Retina (tissue), 1 donor: ENCODE measurements at places on chromosomes 1 and 21.

GRCh38 chr1:22831729-22832413, 121.2 kb downstream of the EPHB2 start:
- DNase-seq: no peak

- no peak for DNase-seq
Observed at GRCh38 chr1:14516974-14517840, 81.3 kb upstream of the KAZN start.

- no peak for DNase-seq
Observed at GRCh38 chr1:27940297-27940696, 5.5 kb downstream of the SMPDL3B start.

DNA sequence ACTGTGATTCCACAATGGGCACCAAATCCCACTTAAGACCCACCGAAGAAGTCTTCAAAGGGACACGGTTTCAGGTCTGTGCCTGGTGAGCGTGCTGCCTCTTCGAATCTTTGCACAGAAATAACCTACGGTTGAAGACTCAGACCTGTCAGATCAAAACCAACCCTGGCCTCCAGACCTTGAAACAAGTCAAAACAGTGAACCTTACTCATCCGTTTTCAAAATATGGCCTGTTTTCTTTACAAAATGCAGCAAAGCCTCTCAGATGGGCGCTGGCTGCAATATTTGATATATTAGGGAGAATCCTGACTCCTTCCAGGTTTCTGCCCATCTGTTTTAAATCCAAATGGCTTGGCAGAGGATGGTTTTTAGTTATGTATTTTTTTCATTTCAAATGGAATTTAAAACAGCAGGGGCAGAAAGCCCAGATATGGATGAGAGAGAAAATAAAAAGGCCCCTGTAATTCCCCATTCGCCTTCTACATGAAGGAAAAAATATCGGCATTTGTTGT, 14.0 kb downstream of the JUN start:
- DNase-seq: no peak

GRCh38 chr1:108000184-108000583, 35.2 kb upstream of the VAV3 start:
- no peak for DNase-seq

DNA sequence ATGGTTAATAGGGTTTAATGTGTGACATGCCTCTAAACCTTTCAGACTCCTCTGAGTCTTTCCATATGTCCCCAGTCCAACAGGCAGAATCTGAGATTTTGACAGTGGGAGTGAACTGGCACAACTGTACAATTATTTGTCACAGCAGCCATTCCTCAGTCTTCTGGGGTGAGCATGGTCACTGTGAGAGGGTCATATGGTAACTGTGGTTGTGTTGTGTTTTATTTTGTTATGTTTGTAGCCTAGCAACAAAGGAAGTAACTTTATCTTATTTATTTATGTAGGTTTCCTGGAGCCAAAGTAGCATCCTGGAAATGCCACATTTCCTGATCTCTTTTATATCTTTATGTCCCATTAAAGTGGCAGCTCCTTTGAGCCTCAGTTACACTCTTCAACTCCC, 1067.9 kb downstream of the TTLL7 start:
- DNase-seq: no peak

DNA sequence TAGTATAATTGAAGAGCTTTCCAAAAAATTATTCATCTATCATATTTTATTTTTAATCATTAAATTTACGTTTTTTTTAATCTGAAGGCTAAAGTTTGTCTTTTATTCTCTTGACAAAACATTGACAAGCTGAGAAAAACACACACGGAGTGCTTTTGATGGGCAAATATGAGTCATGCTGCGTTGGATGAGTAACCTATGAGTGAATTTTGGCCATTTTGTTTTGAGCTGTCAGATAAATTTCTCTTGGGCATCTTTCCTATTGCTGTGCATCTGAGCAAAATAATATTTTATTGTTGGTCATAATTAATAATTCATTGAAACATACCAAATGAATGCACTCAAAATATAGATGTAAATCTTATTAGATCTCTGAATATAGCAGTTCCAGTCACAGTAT, 1144.1 kb upstream of the ADGRL2 start:
- peak; percentile 48 for DNase-seq

GRCh38 chr1:23448846-23449245, 24.3 kb upstream of the TCEA3 start:
- DNase-seq: no peak

DNA sequence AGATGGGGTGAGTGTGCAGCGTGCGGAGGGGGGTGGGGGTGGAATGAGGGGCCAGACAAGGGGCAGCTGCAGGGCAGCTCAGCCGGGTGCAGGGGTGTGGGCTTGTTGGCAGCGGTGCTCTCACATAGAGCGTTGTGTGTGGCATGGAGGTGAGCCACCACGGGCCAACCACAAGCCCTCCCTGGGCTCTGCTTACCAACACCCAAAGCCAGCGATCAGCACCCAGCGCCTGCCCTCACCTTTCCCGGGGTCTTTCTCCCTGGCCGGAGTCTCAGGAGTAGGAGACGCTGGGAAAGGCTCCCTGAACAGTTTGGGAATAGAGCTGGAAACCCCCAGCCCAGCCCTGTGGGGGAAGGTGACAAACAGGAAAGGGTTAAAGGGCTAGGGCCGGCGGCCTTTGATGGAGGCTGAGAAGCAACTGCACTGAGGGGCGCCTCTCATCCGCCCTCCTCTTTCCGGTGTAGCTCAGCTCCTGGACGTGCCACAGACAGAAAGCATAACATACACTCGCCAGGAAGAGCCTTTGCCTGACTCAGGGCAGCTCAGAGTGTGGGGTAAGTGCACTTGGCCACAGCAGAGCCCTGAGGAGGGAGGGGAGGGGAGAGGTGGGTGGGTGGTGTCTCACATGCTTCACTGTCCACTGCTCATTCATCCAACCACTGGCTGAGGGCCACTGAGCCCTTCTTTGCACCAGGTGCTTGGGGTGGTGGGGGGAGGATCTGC, 577 bp downstream of the IKBKE start:
- peak; percentile 64 for DNase-seq

GRCh38 chr1:148294116-148294807, 142.2 kb upstream of the NBPF11 start:
- no peak for DNase-seq

DNA sequence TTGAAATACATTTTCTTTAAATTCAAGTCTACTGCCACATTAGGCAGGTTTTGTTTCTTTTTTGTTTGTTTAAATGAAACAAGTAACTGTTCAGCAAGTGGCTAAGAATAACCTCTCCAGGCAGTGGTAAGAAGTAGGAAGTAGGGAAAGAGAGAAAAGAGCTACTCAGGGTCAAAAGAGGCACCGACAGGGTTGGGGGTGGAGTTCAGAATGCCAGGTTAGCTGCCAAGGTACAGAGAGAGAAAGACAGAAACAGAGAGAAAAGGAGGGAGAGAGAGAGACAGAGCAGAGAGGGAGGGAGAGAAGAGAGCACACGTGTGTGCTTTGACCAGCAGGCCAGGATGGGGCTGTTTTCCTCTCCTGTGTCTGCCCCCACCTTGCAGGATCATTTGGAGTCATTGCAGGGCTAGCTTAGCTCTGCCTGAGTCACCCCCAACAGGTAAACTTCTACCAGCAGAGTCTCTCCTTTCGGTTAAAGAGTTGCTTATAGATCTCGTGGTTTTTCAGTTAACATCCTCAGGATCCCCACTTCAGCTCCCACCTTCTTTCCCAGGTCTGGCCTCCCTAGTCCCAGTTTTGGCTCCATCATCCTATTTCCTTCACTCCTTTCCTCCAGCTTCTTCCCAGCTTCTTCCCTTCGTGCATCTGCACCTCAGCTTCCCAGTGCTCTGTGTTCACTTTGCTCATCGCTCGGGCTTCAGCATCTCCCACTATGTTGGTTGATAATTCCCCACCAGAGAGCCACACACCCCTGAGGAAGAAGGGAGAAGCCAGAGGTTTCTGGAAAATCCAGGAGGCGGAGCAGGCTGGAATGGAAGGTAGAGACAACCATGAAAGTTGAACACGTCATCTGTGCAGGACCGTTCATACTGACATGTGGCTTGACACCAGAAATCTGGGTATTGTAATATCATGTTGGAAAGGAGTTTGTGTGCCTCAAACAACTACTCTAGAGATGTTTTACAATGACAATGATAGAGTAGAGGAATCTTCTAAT, 21.8 kb upstream of the RAB4A start:
- no peak for DNase-seq

- DNase-seq: no peak
Observed at GRCh38 chr1:117271959-117272358, 61.2 kb upstream of the VTCN1 start.

GRCh38 chr1:202160377-202160940, at the start of gene PTPN7:
Gene PTPN7 (minus strand): TSS chr1:202160602. CDS start chr1:202159402, 1,200 bp downstream.
- no peak for DNase-seq

GRCh38 chr21:42461881-42462877, 33.8 kb downstream of the RSPH1 start:
- DNase-seq: no peak

GRCh38 chr1:156692925-156693847, 12.2 kb downstream of the CRABP2 start:
- no peak for DNase-seq

DNA sequence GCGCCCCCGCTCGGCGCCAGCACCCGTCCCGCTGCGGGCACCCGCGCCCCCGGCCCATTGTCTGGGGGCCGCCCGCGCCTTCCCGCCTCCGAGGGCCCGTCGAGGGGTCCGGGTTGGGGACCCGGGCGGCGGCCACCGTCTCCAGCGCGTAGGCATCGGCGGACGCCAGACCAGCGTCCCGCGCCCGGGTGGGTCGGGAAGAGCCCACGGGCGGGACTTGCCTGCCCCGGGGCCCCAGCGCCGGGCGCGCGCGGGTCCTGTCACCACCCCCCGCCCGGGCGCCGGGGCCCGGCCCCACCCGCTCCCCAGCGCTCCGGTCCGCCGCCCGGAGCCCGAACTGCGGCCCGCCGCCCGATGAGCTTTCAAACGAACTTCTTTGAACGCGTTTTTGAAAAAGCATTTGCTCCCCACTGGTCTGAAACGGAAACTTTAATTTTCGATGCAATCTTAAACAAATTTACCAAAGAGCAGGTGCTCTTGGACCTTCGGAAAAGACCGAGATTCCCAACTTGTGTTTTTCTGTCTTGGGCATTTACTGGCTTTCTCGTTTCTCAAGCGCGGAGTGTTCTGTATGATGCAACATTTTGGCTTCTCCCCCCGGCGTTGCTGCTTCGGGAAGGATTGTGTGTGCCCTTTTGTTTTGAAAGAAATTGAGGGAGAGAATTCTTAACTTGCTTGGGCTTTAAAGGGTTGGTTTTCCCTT, 615 bp downstream of the CLIC4 start:
- DNase-seq: peak; percentile 69

DNA sequence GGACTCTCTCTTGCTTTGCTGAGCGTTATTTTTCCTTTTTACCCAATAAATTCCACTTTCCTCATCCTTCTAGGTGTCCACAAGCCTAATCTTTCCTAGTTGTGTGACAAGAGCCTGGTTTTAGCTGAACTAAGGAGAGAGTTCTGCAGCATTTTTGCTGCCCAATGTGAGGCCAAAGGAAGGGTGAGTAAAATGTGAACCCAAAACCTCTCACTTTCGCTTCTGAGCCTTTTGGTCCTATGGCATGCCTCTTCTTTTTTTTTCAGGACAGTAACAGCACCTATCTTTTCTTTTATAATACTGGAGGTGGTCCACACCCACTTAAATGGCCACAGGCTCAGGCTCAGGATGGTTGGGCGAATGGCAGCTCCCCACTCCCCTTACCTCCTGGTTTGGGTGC, 111.1 kb downstream of the COP1 start:
- no peak for DNase-seq

DNA sequence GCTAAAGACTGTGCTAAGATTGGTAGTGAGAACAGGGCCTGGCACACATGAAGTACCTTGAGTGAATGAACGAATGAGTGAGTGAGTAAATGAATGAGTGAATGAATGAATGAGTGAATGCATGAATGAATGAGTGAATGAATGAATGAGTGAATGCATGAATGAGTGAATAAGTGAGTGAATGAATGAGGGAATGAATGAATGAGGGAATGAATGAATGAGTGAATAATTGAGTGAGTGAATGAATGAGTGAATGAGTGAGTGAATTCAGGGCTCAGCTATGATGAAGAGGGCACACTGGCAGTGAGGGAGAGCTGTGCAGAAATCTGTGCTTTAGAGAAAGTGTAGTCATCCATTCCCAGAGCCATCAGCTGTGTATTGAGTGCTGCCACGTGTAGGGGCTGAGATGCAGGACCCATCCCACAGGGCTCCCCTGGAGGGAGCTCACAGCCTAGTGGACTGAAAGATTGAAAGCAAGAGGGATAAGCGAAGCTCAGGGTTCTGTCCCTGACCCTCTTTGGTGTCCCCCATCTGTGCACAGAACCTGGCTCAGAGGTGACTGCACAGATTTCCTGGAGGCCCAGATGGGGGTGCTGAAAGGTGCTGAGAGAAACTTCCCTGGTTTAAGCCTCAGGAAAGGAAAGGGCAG, 217.9 kb upstream of the VAMP3 start:
- DNase-seq: no peak

GRCh38 chr1:208848854-208849253, 604.7 kb upstream of the PLXNA2 start:
- DNase-seq: no peak

DNA sequence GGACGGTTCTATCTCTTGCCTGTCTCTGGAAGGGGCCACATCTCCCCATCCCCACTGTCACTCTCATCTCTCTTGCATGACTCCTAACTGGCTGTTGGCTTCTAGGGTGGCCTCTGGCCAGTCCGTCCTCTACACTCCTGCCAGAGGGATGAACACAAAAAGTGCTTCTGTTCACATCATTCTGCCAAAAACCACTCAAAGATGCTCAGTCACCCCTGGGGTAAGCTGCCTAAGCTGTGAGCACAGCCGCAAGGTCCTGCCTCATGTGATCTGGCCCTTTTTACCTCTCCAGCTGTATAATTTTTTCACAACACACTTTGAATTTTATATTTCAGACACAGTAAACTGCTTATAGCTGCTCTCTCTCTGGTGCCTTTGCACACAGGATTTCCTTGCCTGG, 97.6 kb upstream of the CD34 start:
- no peak for DNase-seq

DNA sequence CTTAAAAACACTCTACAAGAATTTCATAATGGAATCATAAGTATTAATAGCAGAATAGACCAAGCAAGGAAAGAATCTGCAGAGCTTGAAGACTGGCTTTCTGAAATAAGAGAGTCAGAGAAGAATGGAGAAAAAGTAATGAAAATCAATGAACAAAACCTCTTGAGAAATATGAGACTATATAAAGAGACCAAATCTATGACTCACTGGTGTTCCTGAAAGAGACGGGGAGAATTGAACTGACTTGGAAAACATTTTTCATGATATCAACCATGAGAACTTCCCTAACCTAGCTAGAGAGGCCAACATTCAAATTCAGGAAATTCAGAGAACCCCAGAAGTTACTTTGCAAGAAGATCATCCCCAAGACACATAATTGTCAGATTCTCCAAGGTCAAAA, 85.6 kb downstream of the GDAP2 start:
- no peak for DNase-seq

GRCh38 chr1:53187401-53187800, 9.2 kb upstream of the CPT2 start:
- no peak for DNase-seq

GRCh38 chr1:184483101-184483683, 96.4 kb downstream of the C1orf21 start:
- DNase-seq: no peak

DNA sequence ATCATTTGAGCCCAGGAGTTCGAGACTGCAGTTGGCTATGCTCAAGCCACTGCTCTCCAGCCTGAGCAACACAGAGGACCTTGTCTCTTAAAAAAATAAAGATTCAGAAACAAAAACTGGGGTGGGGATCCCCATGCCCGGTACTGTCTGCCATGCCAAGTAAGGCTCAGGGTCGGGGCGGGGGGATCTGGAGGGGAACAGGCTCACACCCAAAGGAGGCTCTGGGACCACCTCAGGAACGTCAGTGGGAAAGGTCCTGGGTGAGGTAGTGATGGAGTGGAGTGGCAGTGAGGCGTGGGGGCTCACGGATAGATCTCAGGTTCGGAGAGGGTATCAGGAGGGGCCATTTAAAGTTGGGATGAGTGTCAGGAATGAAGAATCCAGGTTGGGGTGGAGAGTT, 765 bp upstream of the S100A4 start:
- no peak for DNase-seq
